ENCODE measurements at places on chromosomes 7 and 10.

- DNase-seq: no peak
Observed at GRCh38 chr7:89129600-89130375, 334.3 kb upstream of the TEX47 start.

GRCh38 chr10:93224005-93224779 lies 150.5 kb downstream of the CYP26A1 start:
- no peak for DNase-seq

DNA sequence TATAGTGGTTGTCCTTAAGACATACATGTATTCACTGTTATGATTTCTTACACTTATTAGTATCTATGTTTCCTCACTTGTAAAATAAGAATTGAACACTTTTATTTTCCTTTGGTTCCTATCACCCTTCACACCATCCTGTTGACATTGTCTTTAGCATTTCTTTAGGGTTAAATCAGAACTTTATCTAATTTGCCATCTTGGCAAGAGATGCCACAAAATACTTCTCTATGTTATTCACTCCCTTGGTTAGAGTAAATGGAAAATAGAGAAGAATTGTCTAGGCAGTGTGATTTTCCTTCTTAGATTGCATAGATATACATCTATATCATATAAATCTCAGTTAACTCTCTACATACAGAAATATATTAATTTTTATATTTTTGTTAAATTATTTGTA lies 204.7 kb downstream of the SEMA3D start:
- DNase-seq: no peak

DNA sequence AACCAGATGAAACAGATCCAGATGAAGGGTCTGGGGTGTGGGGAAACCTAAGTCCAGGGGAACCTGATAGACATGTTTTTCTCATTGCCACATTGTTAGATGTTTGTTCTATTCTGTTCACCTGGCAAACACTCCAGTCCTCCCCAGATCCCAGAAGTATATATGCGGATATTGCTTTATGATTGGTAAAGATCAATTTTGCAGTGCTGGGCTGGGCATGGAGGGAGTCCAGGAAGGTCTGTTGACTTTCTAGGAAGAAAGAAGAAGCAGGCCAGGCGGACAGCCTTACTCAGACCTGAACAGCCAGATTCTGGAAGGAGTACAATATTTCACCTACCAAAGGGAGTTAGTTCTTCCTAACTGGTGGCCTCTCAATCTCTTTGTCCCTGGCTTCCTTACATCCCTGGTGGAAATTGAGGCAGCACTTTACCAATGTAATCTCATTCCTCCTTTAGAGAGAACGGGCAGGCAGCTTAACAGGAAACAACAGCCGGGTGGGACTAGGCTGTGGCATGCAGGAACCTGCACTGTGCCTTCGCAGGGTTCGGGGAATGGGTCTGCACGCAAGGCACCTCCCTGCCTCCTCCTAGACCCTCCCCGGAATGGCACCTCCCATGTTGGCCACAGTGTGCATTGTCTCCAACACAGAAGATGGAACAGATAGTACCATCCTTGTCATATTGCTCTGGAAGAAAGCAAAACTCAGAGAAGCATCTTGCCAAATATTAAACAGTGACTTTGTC lies 930 bp downstream of the GIMAP6 start:
- peak; percentile 51 for DNase-seq

DNA sequence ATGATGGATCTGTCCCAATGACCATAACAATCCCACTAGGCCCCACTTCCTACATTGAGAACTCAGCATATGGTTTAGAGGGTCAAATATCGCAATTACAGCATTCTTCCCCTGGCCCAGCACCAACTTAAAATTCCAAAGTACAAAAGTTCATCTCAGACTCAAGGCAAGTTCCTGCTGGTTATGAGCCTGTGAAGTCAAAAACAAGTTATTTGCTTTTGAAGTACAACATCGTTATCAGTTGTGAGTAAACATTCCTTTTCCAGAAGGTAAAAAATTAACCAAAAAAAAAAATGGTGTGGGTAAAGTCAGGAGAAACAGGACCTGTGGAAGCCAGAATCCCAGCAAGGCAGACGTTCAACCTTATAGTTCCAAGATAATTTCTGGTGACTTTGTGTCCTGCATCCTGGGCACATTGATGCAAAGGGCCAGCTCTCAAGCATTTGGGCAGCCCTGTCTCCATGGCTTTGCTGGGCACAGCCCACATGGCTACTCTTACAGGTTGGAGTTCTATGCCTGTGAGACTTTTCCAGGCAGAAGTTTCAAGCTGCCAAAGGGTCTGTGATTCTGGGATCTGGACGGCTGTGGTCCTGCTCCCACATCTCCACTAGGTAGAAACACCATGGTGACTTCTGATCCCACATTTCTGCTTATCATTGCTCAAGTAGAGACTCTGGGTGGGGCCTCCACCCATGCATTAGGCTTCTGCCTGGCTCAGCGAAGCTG lies 37.5 kb downstream of the AKR1C8 start:
- DNase-seq: no peak

DNA sequence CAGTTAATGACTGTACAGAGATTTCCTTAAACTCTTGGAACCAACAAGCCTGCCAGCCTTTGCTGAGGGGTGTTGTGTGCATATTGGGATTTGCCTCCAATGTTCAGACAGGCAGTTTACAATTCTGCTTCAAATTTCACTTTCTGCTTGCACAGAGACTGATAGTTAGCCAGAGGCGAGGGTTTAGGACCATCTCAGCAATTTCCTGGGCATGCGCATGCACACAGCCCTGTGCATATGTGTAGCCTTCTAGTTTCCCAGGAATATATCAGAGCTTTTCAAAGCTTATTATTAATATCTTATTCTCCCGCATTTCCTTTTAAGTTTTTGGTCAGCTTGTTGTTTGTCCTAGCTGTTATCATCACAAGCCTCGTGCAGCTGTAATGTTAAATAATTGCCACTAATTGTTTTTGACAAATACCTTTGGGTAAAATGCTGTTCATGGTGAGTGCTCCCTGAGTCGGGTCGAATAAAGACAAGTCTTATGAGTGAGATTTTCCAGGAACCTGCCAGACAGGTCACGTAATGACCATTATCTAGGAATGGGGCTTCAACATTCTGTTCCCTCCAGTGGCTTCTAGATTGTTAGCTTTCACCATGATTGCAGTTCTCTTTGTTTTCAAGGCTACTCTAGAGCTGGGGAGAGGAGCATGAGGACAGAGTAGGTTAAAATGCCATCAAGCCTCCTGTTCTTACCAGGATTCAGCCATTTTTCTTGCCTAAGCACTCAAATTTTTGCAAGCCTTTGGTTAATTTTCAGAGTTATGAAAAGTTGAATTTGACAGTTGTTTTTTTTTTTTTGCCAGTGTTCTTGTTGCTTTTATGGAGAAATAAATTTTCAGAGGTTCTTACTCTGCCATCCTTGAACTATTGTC lies 24.1 kb upstream of the DNAJC1 start:
- DNase-seq: no peak

GRCh38 chr7:95264363-95264891 lies 59.9 kb downstream of the PON1 start:
- DNase-seq: no peak

DNA sequence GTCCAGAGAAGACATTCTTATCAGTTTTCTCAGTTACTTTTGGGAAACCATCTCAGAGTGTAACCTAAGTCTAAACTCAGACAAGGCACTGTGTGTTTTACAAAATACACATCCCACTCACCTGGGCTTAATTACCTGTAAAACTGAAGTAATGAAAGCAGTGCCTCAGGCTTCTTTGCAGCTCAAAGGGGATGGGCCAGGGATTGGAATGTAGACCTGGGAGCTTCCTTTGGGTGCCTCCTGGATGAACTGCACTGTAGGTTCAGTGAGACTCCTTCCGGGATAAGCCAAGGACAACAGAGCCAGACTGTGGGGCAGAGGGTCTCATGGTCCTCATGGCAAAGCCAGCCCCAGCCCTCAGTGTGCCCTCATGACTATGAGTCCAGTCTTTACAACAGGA lies 672.4 kb upstream of the GALNT17 start:
- DNase-seq: no peak

- DNase-seq: no peak
Observed at GRCh38 chr10:116555880-116556279, 10.1 kb downstream of the PNLIP start.

DNA sequence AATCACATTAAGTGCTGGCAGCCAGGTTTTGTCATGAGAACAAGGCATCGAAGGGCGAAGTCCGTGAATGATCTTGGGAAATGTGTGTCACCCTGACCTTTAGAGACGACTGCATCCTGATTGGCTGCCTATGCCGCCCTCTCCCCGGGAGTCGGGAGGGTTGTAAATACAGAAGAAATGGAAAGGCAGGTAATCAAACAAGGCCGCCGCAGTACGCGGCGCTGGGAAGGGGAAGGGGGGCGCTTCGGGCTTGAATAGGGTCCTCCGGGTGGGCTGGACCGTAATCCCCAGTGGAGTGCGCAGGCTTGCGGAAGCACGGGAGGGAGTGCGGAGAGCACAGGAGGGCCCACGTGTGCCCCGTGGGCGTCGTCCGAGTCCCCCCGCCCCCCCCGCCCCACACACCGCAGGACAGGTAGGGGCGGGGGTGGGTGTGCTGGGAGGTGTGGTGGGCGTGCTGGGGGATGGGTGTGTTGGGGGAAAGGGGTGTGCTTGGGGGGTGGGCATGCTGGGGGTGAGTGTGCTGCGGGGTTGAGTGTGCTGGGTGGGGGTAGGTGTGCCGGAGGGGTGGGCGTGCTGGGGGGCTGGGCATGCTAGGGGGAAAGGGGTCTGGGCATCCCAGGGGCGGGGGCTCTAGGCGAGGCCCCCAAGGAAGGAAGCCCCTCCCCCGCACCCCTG lies 169.4 kb downstream of the ARHGAP12 start:
- peak; percentile 35 for DNase-seq

GRCh38 chr10:118907051-118907450 lies 122.5 kb upstream of the NANOS1 start:
- no peak for DNase-seq

DNA sequence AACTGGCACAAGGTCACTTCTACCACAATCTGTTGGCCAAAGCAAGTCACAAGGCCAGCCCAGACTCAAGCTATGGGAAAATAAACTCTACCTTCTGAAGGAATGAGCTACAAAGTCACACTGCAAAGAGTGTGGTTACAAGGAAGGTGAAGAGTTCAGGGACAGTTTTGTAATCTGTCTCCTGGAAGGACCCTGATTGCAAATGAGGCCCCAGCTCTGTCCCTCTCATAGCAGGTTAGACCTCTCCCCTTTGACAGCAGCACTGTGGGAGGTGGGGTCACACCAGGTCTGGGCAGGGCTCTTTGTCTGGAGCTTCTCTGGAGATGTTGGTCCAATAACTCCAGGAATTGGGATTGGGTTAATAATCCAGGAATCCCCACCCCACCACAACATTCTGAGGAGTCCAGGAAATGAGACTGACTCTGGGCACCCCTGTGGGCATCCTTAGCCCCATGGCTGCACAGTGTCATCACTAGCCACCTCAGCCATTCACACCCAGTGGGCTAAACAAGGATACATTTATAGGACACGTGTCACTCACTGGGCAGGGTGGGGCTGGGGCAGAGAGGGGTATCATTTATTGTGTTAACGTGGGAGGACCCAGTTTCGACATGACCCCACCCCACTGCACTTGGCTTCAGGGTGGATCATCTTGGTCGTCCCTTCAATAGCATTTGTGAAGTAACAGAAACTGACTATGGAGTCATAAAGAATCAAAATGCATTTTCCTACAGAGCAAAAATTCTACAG lies 23.7 kb upstream of the C10orf105 start:
- no peak for DNase-seq

DNA sequence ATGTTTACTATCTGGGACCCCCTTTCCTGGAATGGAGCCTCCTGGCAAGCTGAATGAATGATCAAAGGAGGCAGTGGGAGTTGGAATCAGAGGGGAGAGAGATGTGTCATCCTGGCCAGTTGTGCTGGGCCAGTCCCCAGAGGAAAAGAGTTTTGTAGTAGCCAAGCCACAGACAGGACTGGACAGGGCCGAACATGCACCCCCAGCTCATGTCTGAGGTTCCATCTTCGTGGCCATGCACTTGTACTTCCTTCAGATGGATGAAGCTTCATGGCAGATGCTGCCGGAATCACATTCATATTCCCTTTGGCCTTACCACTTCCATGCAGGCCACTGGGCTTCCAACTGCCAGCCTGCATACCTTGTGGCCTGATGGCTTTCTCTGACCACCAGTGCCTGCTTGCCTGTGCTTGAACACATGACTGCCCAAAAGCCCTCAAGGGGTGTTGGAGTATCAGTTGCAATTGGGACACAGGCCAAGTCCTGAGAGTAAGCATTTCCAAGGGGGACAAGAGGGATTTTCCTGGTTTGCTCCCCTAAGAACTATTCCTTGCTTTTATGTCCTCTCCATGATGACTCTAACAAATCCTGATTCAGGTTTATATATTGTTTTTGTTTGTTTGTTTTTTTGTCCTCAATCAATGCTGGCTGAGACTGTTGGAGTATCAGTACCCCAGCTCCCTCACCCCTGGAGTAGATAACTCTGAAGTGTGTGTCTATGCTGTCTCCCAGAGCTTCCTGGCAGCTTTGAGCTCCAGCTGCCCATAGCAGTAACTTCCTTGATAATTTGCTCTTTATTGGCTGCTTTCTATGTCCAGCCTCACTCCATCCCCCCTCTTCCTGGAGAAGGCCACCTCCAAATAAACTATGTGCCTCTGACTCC lies 63.6 kb downstream of the TMEM130 start:
- DNase-seq: no peak

DNA sequence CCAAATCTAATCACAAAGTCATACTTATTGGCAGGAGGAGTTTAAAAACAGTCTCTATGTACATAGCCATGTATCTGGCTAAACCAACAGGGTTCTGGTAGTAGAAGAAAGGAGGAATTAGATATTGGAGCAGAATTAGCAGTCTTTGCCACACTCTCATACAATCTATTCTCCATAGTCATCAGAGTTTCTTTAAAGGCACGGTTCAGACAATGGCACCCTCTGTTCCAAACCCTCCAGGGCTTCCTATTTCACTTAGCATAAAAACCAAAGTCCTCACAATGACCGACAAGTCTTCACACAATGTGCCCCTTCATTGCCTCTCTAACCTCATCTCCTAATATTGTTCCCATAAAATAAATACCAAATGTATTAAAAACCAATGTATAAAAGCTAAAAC lies 12.7 kb downstream of the ZNF438 start:
- no peak for DNase-seq

DNA sequence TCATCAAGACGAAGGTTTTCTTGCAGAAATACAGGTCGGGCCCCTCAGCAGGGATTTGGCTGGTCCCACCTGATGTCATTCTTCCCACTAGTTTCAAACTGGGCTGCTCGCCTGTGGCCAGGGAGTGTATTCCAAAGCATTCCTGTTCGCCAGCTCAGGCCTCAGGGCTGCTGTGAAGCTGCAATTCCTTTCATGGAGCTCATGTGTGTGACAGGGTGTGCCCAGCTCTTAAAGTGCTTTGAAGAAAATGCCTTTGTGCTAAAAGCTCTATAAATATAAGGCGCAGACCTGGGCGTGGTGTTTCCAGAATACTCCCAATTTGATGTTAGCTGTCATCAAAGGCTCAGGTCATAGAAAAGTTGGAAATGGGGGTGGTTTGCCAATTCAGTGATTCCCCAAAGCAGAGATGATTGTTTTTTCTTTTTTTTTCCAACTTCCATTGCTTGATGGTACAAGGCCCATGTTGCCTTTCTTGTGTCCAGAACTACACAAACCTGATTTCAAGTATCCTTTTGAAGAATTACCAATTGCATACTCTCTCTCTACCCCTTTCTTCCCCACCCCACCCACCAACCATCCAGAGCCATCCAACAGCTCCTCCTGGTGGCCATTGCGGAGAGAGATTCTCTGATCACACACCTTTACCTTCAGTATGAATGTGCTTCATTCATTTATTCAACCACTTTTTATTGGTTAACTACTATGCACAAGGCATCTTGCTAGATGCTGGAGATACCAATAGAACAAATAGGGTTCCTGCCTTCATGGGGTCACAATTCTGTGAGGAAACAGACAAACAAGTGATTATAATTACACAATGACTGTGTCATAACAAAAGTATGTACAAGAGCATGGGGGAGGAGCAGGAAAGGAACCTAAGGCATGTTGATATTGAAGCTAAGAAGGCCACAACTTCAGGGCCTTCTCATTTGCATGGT lies 297.3 kb upstream of the LYZL1 start:
- DNase-seq: peak; percentile 20

Data from activated T-cell treated with anti-CD3 and anti-CD28 coated beads for 1 hour (primary cell).